ENCODE measurements at places on chromosomes 16 and 17.

GRCh38 chr17:13484020-13484419 lies 117.7 kb downstream of the HS3ST3A1 start:
- DNase-seq, result no peak

- DNase-seq, result no peak
Measured at GRCh38 chr17:35988164-35988563, 1.6 kb upstream of the CCL14 start.

- DNase-seq, result no peak
Measured at GRCh38 chr17:69733171-69734012, 318.9 kb downstream of the MAP2K6 start.

DNA sequence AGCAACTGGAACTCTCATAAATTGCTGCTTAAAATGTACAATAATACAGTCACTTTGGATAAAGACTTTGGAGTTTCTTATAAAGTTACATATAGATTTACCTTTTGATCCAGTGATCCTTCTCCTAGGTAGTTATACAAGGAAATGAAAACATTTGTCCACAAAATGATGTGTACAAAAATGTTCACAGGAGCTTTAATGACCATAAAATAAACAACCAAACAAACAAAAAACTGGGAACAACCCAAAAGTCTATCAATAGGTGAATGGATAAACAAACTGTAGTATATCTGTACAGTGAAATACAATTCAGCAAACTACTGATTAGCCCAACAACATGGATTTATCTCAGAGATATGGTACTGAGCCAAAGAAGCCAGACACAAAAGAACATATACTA lies 37.6 kb downstream of the TTLL6 start:
- no peak for DNase-seq

GRCh38 chr17:57289613-57290012 lies 33.3 kb downstream of the MSI2 start:
- DNase-seq, result no peak

DNA sequence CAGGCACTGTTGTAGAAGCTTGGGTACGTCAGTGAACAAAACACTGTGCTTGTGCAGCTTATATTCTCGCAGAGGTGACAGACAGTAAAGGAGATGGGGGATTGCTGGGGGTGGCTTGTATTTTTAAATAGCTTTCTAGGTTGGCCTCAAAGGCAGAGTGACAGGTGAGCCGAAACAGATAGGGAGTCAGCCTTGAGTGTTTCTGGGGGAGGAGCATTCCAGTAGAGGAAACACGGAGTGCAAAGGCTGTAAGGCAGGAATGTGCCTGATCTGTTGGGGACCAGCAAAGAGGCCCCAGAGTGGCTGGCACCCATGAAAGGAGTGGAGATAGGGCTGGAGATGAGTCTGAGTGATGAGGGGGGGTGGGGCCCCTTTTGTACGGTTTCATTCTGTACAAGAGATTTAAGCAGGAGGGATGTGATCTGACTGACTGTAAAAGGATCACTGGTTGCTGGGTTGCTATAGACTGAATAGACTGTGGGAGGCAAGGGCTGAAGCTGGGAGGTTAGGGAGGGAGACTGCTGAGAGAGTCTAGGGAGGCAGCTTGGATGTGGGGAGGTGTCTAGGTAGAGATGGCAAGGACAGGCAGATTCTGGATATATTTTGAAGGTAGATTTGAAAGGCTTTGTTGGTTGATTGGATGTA lies 15.2 kb downstream of the NUP93 start:
- no peak for DNase-seq

- DNase-seq, result peak; percentile 75
Measured at GRCh38 chr16:54928411-54929089, 2.1 kb upstream of the IRX5 start.

DNA sequence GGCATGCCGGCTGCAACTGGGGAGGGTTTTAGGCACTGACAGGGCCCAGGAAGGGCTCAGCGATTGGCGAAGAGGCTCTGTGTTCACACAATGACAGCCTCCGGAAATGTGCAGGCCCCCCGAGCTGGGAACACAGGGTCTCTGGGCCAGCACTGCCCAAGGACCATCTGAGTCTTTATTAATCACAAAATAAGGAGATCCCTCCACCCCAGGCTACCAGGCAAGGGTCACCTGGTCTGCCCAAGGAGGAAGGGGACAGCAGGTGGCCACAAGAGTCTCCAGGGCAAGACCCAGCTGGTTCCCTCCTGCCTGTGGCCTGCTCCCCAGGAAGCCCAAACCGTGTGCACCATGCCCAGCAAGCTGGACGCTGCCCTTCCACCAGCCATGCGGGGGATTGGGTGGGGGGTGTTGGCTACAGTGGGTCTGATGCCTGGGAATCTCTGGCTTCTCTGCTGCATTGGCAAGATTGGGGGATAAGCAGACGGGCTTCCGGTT lies 52.1 kb upstream of the TNRC6C start:
- DNase-seq, result no peak

GRCh38 chr16:80463326-80463725 lies 77.5 kb upstream of the DYNLRB2 start:
- DNase-seq, result no peak

- DNase-seq, result no peak
Measured at GRCh38 chr16:24493821-24494220, 45.5 kb upstream of the RBBP6 start.

- no peak for DNase-seq
Measured at GRCh38 chr17:10336393-10336792, 36.4 kb downstream of the MYH13 start.

DNA sequence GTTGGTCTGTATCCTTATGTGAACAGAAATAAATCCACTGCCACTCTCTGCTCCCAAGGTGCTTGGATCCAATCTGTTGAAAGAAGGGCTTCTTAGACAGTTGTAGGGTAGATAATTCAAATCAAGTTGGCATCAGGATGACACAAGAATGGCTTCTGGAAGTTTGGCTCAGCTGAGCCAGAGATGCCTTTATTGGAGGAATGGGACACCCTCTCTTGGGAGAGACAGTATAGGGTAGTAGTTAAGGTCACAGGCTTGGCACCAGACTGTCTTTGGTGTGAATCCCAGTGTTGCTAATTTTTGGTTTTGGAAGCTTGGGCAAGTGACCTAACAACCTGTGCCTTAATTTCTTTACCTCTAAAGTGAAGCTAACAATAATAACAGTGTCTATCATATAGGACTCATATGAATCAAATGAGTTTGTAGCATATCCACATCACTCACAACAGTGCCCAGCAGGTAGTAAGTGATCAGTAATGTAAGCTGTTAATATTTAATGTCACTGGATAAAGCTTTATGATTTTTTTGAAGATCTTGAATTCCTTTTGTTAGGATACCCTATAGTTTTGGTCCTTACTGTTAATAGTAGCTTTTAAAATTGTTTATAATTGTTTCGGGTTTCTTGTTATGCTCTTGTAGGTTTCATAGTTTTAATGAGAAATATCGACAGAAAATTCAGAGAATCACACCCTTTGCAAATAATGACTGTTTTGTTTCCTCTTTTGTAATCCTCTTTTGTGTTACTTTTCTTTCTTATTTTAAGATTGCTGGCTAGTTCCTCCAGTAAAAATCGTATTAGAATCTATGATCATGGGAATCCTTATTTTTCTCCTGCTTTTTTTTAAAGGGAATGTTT lies 19.1 kb downstream of the ZNRF1 start:
- DNase-seq, result no peak

DNA sequence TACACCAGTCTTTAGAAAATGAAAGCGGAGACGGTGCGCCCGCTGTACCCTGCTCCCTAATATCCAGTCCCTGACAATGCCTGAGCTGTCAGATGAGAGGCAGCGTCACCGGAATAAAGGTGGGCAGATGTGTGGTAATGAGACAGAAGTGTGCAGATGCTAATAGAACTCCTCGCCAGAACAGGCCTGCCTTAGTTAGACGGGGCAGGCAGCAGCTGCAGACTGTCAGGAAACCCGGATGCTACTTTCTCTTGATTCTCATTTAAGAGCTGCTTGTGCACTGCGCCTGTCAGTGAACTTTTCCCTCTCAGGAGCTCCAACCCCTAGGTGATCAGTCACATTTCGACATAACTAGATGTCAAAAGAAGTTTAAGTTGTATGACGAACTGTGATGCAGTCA lies 221.8 kb upstream of the IRX3 start:
- no peak for DNase-seq

DNA sequence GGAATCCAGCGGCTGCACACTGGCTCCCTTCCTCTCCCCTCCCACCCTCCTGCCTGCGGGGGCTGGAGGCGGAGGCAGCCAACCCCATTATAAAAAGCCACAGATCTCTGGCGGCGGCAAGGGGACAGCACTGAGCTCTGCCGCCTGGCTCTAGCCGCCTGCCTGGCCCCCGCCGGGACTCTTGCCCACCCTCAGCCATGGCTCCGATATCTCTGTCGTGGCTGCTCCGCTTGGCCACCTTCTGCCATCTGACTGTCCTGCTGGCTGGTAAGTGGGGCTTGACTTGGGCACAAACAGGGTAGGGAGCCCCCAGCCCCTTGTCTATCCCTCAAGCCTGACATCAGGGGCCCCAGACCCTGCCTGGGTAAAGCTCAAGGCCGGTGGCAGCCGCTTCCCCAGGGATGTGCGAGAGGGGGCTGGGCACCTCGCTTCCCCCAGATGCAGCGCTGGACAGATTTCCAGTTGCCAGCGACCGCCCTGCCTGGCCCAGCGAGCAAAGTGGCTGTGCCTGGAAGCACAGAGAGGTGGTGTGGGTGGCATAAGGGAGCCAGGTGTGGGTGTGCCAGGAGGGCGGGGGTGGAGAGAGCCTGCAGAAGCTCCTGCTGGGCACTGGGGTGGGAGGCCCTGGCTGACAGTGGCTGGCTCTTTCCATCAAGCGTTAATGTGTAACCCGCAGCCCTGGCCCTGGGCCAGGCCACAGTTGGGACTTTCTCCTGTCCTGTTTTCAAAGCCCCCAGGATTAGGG lies at the start of gene CX3CL1:
Gene CX3CL1 (plus strand): TSS at position 119 of the 745 bp plus-strand sequence. CDS start 79 bp downstream, at position 198.
- peak; percentile 90 for DNase-seq

DNA sequence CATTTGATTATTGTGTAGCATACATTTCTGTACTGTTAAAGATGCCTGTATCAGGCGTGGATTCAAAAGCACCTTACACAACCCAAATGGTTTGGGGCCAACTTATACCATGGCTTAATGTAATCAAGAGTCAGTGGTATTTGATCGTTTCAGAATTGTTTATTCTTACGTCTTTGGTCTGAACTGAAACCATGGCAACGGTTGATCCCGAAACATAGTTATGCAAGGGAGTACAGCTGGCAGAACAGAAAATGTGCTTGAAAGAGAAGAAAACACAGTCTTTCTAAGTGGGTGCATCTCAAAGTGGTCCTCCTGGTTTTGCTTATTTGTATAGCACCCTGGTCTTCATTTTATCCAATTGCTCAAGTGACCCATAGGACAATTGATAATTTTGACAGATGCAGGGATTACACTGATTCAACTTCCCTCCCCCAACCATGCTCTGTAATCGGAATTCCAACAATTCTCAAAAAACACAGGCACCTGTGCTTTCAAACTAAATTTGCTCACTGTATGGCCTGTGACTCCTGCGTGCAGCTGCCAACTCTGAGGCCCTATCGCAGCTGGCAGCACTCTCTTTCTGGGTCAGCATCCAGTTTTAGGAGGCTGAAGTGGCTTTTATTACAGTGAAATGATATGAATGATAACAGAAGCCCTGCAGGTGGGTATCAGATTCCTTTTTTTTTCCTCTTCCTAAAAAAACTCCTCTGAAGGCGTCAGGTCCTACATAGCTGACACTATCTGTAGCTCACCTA lies 77.0 kb upstream of the AXIN2 start:
- no peak for DNase-seq

- DNase-seq, result no peak
Measured at GRCh38 chr16:79047337-79047736, 553.2 kb downstream of the MAF start.

DNA sequence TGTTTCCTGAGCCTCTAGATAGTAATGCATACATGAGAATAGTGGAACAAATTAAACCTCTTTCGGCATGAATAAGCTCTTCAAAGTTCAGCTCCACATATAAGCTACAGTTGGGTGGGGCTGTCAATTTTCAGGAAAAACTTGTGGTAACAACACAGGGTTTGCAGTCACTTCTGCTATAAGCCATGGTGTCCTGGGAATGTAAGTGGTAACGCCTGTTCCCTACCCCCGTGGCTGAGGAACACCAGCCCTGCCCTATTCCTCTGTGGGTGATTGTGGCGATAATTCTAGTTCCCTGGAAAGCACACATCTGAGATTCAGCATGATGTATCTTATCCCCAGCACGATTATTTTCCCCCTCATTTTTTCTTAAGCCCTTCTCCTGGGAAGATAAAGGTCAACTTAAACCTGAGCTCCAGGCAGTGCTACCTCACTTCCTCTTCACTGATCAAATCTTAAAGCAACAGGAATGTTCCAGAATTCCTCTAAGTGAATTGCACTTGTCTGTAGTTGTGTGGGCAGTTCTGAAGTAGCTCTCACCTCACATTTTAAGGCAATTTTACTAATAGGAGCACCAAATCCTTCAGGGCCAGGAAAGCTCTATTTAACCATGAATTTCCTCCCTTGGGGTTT lies 500.7 kb upstream of the HSBP1 start:
- no peak for DNase-seq

GRCh38 chr17:26775219-26775822 lies 518.6 kb upstream of the WSB1 start:
- DNase-seq, result no peak

GRCh38 chr17:32551186-32551955 lies 64.6 kb downstream of the CDK5R1 start:
- DNase-seq, result no peak

- peak; percentile 77 for DNase-seq
Measured at GRCh38 chr17:2929881-2930533, 133.4 kb downstream of the OR1D5 start.

GRCh38 chr16:50499254-50499653 lies 48.9 kb upstream of the NKD1 start:
- no peak for DNase-seq

GRCh38 chr16:59385491-59385890 lies 651.4 kb upstream of the GOT2 start:
- no peak for DNase-seq

DNA sequence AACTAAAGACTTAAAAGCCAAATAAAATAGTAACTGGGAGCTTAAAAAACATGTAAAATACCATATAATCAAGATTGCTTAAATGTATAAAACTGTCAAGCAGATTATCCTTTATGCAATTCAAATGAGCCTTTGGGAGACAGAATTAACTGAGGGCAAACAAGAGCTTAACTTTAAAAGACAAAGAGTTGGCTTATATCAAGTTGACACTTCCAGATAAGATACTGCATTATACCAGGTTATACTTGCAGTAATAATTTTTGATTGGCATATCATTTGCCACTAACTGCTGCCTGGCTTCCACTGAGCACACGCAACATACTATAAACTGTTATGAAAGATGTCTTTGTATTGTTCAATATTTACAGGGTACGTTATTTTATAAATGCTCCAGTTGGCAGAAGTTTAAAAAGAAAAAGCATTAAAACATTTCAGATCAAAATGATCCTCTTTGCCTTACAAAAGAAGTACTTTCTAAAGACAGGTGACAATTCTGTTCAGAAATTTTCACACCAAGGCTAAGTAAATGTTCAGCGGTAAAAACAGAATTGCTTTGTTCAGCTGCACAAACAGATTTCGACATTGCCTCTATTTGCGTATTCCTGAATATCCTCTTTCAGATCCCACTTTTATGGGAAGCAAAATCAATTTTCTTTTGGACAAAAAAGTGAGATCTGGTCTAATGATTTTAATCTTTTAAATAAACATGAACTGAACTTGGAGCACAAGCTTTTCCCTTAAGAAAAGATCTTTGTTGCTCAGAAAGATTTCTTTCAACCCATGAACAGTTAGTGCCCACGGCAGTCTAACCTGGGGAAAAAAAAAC lies 50.7 kb downstream of the TOX3 start:
- DNase-seq, result no peak
